ENCODE measurements at places on chromosomes 7 and 10. TPM values are rescaled to one million over a fixed set of nuclear protein-coding genes. Genes with fewer than 3 reads are reported as not detected.
A peak's percentile ranks its signal among the peaks of the same experiment; 100 is the strongest.

- DNase-seq: no peak
Measured at GRCh38 chr7:88492153-88492552, 185.5 kb upstream of the STEAP4 start.

GRCh38 chr10:128147669-128148068 lies 21.4 kb upstream of the MKI67 start:
- DNase-seq: no peak

GRCh38 chr7:16581286-16581685 lies 54.7 kb downstream of the LRRC72 start:
- no peak for DNase-seq

GRCh38 chr10:124248056-124249045 lies 155.0 kb upstream of the CHST15 start:
- peak; percentile 33 for DNase-seq

DNA sequence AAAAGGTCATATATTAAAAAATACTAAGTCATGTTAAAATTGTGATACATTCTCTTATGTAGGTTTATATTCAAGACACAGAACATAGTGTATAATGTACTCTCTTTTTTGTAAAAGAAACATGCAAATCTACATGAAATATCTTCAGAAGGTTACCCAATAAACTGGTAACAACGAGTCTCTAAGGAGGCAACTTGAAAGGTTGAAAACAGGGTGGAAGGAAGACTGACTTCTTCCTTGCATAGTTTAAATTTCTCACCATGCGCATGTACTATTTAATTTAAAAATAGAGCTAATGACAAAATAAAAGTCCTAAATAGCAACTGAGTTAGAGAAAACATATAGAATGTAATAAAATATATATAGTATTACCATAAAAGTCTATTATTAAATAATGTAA lies 132.5 kb downstream of the NT5C2 start:
- DNase-seq: no peak

GRCh38 chr10:76787746-76788451 lies 849.7 kb downstream of the KCNMA1 start:
- DNase-seq: no peak

DNA sequence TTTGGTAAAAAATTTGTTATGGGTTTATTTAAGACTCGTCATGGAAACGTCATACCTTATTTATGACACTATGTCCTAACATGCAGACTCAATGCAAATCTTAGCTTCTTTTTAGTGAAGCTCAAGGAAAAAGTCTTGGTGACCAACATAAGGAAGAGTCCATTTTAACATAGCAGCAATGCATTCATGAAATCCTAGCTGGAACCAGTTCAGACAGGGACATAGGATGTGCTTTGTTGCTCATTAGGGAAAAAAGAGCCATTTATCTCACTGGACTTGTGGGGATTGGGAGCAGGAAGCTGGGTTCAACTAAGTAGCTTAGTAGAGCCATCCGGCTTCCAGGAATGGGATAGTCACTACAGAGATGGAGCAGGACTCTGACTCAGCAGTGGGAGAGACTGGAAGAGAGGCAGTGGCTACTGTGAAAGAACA lies 100.7 kb upstream of the DKK1 start:
- DNase-seq: no peak

- no peak for DNase-seq
Measured at GRCh38 chr10:132109341-132110110, 43.8 kb downstream of the JAKMIP3 start.

DNA sequence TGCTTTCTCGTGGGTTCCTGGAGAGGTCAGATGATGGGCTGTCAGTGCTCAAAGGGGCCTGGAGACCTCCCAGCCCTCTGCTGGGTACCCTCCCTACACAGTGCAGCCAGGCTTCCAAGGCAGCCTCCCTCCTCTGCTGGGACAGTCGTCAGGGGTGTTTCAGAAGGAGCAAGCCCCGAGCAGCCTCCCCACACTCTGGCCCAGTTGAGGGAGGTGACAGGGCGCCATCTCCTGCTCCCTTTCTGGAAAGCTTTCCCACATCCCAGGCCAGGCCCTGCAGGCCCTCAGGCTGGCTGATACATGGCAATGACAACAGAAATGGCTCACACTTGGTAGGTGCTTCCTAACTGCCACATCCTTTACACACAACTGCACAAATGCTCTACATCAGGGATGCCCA lies 32.1 kb downstream of the KCNMA1 start:
- DNase-seq: no peak

GRCh38 chr7:12358694-12359093 lies 45.0 kb downstream of the VWDE start:
- no peak for DNase-seq

DNA sequence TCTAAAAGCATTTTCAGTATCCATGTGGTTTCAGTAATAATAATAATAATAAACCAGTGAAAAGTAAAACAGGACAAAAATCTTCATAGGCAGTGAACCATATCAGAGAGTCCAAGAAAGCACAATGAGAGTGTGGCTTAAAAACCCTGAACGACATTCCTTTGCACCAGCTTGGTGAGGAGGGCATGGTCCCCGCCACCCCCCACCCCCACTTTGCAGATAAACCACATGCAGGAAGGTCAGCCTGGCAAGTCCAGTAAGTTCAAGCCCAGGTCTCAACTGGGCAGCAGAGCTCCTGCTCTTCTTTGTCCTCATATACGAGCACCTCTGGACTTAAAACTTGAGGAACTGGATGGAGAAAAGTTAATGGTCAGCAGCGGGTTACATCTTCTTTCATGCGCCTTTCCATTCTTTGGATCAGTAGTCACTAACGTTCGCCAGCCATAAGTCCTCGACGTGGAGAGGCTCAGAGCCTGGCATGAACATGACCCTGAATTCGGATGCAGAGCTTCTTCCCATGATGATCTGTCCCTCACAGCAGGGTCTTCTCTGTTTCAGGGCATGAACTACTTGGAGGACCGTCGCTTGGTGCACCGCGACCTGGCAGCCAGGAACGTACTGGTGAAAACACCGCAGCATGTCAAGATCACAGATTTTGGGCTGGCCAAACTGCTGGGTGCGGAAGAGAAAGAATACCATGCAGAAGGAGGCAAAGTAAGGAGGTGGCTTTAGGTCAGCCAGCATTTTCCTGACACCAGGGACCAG lies 172.5 kb downstream of the EGFR start:
- no peak for DNase-seq

DNA sequence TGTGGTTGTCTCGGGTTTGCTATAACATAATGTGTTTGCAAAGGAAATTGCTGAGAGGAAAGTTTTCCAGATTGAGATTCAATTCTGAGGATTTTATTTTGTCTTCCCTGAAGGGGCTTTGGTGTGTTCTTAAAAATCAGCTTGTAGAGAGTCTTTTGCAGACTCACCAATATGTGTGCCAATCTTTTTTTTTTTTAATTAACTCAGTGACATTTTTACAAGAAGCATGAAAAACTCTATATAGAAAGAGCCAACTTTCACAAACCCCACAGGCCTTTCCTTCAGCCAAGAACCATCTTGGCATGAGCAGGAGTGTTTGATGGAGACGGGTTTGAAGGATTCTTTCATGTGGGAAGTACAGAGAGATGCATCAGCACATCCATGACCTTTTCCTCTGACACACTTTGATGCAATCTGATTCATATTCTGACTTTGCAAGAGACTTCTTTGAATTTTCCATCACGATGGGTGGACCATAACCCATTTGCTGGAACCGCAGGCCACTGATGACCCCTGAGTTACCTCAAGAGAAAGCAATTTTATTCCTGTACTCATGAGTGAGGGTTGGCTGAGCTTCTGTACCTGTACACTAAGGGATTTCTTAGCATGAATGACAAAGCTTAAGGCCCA lies 892.6 kb downstream of the XPNPEP1 start:
- no peak for DNase-seq

DNA sequence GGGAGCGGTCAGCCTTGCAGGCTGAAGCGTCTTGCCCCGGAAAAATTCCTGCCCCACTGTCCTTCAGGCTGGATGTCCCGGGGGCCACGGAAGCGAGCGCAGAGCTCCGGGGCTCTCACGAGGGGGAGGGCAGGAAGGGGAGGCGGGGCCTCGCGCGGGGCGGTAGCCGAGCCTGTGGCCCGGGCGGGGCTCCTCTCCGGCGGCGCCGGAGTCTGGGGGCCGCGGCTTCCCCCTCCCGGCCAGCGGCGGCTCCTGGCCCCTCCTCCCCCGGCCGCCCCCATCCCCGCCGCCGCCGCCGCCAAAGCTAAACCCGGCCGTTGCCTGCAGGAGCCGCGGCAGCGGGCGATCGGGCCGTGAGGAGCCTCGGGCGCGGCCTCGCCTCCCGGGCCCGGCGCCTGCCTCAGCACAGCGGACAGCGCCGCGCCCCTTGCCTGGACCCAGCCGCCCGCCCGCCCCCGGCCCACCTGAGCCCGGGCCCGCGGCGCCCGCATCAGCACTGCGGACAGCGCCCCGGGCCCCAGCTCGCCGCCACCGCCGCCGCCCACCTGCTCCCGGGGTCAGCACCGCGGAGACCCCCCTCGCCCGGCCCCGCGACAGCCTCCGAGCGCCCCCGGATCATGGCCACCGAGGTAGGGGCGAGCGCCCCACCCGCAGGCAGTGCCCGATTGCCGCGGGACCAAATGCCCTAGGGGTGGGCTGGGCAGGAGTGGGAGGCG lies at the start of gene GOLGA7B:
Gene GOLGA7B (plus strand): TSS at position 157 of the 716 bp plus-strand sequence. CDS start 461 bp downstream, at position 618.
- DNase-seq: no peak

DNA sequence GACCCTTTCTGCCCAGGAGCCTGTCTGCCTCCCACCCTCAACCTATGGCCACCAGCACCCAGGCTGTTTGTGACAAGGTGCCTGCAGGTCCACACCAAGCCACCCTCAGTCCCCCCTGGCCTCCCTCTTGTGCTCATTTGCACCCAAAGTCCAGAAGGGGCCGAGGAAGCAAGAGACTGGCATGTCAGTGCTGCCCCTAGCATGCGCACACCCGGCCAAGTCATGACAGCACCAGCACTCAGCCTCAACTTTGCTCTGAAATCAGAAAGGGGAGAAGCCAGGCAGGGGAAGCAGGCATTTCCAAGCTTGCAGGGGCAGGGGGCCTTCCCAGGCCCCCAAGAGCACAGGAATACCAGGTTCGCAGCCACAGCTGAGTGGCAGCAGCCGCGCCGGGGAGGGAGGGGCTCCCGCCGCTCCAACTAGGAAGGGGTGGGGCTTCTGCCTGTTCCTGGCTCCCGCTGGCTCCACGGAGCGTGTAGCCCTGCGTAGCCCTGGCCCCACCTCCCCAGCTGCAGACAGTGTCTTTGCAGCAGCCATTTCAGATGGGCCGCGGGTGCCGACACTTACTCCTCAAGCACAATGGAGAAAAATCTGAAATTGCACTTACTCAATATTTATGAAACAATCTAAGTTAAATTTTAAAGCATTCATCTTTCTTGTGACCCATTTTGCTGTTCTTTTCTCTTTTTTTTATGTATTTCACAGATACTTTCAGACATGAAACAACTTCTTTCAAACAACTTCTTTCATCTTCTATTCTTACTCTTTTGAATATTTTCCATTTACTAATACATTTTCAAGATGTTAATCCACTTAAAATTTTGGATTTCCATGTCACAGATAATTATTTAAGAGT lies 54.9 kb upstream of the ABCB5 start:
- DNase-seq: no peak

DNA sequence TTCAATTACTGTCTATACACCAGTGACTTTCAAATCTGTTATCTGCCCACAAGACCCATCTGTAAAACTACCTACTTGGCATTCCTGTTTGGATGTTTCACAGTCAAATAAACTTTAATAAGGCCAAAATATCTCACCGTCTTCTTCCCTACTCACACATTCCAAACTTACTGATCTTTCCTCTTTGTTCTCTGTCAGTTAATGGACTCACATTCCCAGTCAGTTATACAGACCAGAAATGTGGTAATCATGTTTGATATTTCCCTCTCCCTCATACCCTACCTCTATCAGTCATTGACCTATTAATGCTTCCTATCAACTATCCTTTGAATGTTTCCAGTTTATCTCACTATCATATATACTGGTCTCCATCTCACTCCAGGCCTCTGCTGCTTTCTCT lies 28.5 kb upstream of the HDAC9 start:
- DNase-seq: no peak

- DNase-seq: no peak
Measured at GRCh38 chr10:88315755-88316154, 267.4 kb downstream of the RNLS start.

DNA sequence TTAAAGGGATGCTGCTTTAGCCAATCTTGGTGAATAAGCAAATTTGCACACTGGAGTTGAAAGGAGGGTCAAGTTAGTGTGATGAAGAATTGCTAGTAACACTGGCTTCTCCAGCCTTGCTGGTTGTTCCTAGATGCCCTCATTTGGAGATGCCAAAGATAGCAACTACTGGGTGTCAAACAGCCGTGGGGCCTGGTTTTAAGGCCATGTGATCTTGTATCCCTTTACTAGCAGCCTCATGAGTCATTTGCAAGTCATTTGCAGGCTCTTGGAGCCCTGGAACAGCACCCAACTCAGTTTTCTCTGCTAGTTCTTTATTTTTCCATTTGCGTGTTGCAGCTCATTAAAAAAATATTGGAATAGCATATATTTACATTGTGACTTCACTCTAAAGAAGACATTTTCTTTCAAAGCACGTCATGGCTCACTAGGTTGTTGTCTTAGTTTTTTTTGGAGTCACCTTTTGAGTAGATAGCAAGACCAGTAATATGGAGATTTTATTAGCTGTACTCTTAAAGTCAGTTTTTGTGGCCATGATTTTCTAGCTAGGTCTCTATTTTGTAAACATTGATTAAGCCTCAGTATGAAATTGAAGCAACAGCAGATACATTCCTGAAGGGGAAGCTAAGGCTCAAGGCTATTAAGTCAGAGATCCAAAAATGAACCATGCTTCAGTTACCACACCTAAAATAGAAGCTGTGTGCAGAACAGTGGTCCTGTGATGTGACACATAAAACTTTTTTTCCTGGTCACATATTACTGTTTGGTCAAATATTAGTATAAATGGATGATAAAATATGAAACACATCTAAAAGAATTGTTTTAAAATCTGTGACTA lies 1.3 kb downstream of the LSMEM1 start:
- DNase-seq: no peak

DNA sequence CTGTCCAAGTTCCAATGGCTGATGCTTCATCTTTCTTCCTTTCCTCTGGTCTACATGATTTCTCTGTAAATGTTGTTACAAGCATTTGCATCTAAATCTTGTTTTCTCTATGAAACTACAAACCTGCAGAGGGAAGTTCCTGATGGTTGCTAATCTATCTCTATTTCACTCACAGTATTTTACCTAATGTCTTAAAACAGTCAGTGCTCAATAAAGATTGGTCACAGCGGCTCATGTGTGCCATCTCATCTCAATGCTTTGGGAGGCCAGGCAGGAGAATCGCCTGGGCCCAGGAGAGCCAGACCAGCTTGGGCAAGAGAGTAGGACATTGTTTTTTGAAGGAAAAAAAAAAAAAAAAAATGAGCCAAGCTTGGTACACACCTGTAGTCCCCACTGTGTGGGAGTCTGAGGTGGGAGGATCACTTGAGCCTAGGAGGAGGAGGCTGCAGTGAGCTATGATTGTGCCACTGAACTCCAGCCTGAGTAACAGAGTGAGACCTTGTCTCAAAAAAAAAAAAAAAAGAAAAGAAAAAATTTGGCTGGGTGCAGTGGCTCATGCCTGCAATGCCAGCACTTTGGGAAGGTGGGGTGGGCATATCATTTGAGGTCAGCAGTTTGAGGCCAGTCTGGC lies 71.3 kb upstream of the ARMC3 start:
- DNase-seq: no peak

- no peak for DNase-seq
Measured at GRCh38 chr10:72083790-72084459, 4.4 kb downstream of the SPOCK2 start.

- DNase-seq: no peak
Measured at GRCh38 chr7:156307193-156307592, 333.4 kb upstream of the RNF32 start.

Gene WDFY4
- total RNA-seq: 1.4 TPM

Gene NAPEPLD
- total RNA-seq: 24.6 TPM

Gene MKI67
- total RNA-seq: 2.6 TPM

Gene CELF2
- 6.2 TPM for total RNA-seq

Gene NPTX2
- total RNA-seq: 0.40 TPM

Gene FAM131B
- 0.29 TPM for total RNA-seq

Gene FGFBP3
- 0.19 TPM for total RNA-seq

Gene VSTM4
- total RNA-seq: 2.1 TPM

Gene SLC16A12
- total RNA-seq: 0.71 TPM

Measured in right lobe of liver (tissue), 6 donors.